ENCODE measurements at places on chromosomes 12 and 14.

DNA sequence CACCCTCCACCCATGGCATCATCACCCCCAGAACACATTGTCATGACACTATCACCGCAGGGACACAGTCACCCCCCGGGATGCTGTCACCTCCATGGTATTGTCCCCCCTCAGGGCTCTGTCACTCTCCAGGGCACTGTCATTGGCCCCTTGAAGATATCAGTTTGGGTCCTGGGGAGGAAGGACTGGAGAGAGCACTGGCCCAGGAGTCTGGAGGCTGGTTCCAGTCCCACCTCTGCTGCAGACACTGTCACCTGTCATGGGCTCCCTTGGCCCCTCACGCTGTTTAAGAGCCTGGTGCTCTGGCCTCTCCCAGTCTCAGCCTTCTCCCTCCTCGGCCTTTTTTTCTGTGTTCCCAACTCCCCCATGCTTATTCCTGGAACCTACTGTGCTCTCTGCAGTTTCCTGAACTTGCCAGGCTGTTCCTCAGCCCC, 31.9 kb downstream of the SERPINA3 start:
- DNase-seq = no peak

- peak; percentile 42 for DNase-seq
These were observed 551 bp downstream of the RAP1B start for GRCh38 chr12:68611094-68611805.

DNA sequence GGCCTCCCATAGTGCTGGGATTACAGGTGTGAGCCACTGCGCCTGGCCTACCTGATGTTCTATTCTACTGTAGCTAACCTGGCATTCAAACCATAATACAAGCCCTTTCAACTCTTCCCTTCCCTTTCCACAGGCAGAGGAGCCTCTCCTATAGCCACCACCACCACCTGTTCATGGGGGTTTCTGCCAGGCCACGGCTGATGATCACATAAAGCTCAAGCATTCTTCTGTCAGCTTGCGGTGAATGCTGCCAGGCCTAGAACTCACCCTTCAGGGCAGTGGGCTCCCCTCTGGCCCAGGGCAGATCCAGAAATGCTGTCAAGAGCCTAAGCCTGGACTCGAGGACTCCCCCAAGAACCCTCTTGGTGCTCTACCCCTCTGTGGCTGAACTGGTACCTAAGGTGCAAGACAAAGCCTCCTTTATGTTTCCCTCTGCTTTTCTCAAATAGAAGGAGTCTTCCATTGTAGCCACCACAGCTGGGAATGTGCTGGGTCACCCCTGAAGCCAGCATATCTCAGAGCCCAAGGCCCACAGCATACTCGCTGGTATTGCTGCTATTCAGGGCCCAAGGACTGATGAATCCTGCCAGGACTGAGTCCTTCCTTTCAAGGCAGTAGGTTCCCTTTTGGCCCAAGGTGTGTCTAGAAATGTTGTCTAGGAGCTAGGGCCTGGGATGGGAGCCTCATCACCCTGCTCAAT, 3.4 kb upstream of the DLGAP5 start:
- DNase-seq = no peak

- peak; percentile 90 for DNase-seq
These were observed at the start of gene ATL1 for GRCh38 chr14:50559990-50560930. Gene ATL1 (plus strand): TSS chr14:50560145. CDS start chr14:50560266, 121 bp downstream.

- DNase-seq = no peak
These were observed 28.6 kb upstream of the CACNA2D4 start for GRCh38 chr12:1947081-1947480.

- no peak for DNase-seq
These were observed 36.3 kb upstream of the RCOR1 start for GRCh38 chr14:102556098-102556677.

- DNase-seq = no peak
These were observed 678 bp upstream of the OAS2 start for GRCh38 chr12:112977641-112978040.

DNA sequence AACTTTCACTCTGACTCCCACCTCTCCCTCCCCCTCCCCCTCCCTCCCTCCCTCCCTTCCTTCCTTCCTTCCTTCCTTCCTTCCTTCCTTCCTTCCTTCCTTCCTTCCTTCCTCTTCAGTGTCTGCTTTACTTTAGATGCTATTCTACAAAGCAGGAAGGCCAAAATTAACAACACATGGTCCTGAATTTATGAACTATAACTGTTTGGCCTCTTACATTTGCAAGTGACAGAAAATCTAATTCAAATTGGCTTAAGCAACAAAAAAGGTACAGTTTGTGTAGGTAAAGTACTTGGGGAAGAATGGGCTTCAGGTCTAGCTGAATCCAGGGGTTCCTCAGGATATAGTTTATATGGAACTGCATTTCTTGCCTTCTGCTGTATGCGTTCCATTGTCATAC, 673.0 kb downstream of the AACS start:
- DNase-seq = no peak

GRCh38 chr12:118102070-118102469, 1.7 kb downstream of the VSIG10 start:
- DNase-seq = no peak

GRCh38 chr14:92914087-92914656, 8.8 kb upstream of the CHGA start:
- no peak for DNase-seq

- no peak for DNase-seq
These were observed 144.4 kb upstream of the TMPO start for GRCh38 chr12:98370976-98371375.

GRCh38 chr14:82403987-82404386, 870.3 kb upstream of the SEL1L start:
- no peak for DNase-seq

DNA sequence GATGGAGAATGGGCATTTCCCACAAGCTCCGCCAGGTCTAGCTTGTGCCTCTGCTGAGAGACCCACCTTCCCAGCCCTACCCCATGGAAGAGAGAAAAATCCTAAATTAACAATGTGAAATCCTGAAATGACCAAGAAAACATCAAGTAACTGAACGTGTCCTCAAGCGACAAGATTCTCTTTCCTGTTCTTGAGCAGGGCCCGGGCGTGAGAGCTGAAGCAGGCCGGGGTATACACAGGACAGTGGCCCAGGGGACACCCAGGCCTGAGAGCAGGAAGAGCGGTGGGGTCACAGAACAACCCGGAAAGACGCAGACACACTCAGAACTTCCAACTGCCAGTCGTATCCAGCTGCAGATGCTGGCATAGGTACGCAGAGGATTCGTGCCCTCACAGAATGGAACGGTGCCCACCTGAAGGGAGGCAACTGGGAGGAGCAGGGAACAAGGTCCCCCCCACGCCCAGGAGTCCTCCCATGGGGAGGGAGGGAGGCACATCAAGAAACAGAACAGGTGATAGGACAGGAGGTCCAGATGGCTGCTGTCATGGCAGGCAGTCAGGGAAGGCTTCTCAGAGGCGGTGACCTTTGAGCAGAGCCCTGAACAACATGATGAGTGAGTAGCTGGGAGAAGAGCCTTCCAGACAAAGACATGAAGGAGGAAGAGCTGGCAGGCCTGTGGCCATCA, 9.1 kb downstream of the RIMBP2 start:
- no peak for DNase-seq

- DNase-seq = no peak
These were observed 138.1 kb upstream of the BMP4 start for GRCh38 chr14:54094765-54095164.

DNA sequence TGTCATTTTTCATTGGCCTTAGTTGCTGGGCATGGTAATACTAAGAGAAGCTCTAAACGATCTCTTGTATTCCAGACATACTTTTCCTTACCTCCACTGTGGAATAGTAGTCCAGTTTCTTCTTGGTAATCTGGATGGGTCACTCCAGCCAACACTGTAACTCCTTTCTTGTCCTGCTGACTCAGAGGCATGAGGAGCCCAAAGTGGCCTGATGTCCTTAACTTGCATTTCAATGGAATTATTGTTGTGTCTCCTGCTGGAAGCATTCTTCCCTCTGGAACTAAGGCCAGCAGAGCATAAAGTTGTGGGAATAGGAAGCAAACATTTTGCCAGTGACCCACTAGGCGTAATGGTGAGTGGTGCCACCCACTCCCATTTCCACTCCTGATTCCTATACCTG, 33.1 kb downstream of the DAAM1 start:
- DNase-seq = no peak

- DNase-seq = no peak
These were observed 288.4 kb upstream of the NOS1 start for GRCh38 chr12:117649796-117650195.

- DNase-seq = no peak
These were observed 36.1 kb downstream of the ASCL1 start for GRCh38 chr12:102993537-102993936.

DNA sequence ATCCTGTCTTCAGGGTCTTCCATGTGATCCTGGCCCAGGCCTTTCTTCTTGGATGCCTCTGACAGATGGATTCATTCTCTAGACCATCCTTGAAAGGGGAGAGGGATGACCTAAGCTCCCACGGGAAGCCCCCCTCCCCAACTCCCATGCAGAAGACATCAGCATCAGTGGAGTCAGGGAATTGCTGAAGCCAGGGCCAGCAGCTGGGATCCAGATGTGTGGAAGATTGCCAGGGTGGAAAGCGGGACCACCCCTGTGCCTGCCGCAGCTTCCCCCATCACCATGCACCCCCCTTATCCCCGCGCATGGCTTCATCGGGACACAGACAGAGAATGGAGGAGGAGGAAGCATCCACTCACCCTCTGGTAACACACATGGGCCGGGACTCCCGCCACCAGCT, 183.6 kb upstream of the PRMT8 start:
- no peak for DNase-seq

GRCh38 chr14:79802093-79802492, 409.2 kb downstream of the DIO2 start:
- no peak for DNase-seq

DNA sequence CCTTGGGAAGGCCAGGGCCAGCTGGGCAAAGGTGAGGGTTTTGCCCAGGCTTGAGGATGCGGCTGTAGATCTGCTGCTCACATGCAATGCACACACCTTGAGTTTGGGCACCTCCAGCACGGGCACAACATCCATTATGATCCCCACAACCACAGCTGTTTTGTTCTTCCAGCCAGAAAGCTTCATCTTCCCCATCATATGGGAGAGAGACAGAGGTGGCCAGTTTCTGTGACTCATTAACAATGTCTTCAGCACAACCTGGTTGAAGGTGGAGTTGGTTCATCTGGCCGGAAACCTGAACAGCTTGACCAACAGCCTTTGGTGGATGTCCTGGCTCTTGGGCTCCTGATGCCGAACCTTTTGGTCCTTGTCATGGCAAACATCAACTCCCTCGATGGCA, 163.7 kb upstream of the CCND2 start:
- DNase-seq = no peak

DNA sequence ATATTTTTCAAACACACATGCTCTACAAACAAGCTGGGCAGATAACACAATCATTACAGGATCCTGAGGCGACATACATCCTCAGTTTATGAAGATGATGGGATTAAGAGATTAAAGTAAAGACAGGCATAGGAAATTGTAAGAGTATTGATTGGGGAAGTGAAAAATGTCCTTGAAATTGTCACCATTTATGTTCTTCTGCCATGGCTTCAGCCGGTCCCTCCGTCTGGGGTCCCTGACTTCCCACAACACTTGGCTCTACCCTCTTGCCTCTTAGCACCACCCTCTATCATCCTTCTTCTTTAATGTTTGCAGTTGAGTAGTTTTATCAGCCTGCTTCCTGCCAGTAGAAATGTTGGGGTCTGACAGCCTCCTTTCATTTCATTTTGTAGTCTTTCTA, 244.4 kb downstream of the DAD1 start:
- no peak for DNase-seq

DNA sequence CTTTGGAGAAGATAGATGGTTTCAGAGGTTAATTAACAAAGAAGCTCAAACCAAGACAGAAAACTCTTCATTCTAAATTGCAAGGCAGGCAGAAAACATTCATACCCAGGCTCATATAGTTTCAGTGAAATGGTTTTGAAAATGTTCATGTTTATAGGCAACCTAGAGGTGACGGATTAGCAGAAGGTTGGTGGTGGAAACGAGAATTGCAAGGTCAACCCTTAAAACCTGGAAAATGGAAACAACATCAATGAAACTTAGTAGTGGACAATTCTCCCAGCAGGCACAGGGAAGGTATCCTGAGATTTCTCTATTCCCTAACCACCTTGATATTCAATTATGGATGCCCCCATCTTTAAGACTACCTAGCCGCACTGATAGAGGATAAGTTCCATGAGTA, 965 bp downstream of the CD163 start:
- no peak for DNase-seq

GRCh38 chr14:64525354-64525753, 15.2 kb upstream of the HSPA2 start:
- DNase-seq = no peak

DNA sequence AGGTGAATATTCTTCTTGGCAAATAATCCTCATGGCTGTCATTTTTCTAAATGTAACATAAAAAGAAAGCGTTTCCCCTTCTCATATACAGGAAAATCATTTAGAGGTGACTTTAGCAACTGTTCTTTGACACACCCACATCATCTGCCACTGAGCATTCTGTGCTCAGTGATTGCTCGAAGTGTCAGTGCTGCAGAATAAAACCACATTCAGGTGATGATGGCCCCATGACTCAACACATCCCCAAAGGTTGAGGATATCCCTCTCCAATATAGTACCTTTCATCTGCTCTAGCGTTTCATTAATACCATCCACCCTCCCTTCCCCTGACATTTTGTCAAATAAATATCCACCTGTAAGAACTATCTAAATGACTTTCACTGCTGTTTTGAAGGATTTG, 28.7 kb upstream of the CPSF6 start:
- no peak for DNase-seq

- DNase-seq = no peak
These were observed 1065.0 kb downstream of the LRFN5 start for GRCh38 chr14:42671636-42672035.

- no peak for DNase-seq
These were observed 270.2 kb downstream of the ALG10B start for GRCh38 chr12:38586789-38587188.

GRCh38 chr12:126768517-126768916, 1498.5 kb upstream of the TMEM132C start:
- no peak for DNase-seq

DNA sequence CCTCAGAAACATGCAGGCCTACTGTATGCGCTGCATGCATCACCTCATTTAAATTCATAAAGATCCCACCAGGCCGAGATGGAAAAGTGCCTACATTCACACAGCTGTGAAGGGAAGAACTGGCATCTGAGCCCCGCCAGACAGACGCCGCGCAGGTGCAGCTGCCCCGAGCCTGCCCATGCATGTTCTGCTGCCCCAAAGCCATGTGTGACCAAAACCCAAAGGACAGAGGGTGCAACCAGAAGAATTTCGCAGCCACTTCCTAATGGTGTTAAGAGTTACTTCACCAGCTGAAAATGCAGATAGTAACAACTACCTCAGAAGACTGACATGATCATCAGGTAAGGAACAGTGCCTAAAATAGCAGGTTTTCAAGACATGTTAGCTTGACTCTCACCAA, 13.5 kb upstream of the KRT8 start:
- DNase-seq = no peak

- DNase-seq = no peak
These were observed 755.6 kb downstream of the MED13L start for GRCh38 chr12:115521771-115522409.

- no peak for DNase-seq
These were observed 565 bp downstream of the NT5DC3 start for GRCh38 chr12:103840462-103840875.
